ENCODE measurements at places on chromosomes 3 and 15.

GRCh38 chr3:190716961-190717360, 145.5 kb downstream of the GMNC start:
- no peak for DNase-seq

DNA sequence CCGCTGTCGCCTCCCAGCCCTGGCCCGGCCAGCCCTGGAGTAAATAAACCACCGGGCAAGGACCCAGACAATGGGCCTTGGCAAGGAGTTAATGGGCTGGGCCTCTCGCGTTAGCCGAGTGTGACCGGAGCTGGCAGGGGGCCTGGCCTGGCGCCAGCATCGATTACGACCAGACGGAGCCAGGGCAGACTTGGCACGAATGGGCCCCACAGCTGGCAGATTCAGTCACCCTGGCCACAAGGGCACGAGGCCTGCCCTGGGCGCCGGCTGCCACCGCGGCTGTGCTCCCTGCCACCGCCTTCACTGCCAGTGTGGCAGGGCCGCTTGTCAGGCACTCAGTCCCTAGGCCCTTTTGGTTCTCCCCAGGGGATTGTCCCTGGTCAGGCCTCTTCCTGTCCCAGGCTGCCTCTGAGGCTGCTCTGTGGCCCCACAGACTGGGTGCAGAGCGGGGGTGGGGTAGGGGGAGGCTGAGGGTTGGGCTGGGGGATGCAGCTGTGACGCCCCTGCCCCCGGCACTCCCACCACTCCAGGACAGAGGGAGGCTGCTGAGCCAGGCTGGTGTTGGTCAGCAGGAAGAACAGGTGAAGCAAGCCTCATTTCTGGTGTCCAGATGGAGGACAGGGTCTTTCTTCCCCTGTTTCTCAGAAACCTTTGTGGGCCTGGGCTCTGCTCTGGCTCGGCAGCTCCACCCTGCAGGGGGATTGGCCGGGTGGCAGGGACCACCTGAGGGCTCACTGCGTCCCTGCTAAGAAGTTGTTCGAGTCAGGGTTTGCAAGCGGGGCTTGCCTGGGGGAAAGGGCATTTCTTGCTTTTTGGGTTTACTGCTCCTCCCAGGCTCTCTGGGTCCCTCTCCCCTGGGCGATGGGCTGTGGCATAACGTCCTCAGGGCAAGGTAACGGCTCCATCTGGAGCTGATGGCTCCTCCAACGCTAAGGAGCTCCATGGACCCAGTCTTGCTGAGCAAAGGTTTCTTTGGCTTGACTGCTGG, 30.5 kb upstream of the SRP14 start:
- DNase-seq, result no peak

DNA sequence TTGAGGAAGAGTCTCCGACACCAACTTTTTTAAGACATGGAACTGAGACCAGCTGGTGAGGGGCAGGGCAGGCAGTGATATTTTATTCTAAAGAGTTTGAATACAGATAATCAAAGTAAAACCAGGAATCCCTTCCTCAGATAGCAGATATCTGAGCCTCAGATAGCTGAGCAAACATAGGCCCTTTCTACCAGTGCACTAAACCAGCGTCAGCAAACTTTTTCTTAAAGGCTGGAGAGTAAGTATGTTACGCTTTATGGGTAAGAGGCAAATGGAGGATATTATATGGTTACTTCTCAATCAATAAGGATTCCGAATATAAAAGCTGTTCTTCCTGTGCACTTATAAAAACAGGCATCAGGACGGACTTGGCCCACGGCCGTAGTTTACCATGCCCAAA, 73.9 kb downstream of the WNT5A start:
- DNase-seq, result no peak

DNA sequence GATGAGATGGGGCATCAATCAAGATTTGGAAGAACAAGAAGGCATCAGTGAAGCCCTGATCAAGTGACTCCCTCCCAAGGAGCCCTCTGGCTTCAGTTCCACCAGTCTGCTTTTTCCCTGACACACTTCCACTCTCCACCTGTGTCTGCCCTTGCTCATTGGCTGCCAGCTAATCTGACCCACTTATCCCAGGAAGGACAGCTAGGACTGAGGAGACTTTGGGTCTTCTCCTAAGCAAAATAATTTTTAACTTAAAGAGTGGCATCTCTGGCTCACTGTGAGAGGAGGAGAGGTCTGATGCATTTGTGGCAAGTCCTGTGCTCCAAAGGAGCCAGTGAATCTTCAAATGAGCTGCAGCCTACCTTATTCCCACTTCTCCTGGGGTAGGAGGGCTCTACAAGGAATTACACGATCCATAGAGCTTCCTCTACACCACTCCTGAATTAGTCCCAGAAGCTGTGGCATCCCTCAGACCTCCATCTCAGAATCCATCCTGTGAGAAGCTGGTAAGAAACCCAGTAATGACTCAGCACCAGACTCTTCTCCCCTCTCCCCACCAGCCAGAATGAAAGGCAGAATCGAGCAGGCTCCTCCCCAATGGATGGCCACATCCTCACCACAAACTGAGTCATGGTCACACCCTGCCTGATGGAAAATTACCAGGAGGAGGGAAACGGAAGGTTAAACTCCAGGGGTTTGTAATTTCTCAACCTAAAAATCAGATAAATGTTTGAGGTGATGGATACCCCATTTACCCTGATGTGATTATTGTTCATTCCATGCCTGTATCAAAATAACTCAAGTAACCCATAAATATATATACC, 6.3 kb upstream of the PKM start:
- peak; percentile 94 for DNase-seq

DNA sequence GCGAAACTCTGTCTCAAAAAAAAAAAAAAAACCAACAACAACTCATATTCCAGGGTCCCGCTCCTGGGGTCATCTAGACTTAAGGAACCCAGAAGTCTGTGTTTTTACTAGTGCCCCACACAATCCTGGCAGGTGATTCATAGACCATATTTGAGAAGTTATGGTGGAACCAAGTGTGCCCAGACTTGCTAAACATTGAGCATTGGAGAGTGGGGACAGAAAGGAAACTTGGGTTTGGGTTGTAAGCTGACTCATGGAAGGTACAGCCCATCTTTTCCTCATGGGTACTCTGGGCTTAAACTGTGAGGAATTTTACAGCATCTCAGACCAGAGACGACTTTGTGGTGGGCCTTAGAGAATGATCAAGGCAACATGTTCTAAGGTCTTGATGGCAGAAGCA, 18.3 kb upstream of the IGF2BP2 start:
- DNase-seq, result no peak

- no peak for DNase-seq
Observed at GRCh38 chr15:64071931-64072765, 21.5 kb downstream of the CIAO2A start.

DNA sequence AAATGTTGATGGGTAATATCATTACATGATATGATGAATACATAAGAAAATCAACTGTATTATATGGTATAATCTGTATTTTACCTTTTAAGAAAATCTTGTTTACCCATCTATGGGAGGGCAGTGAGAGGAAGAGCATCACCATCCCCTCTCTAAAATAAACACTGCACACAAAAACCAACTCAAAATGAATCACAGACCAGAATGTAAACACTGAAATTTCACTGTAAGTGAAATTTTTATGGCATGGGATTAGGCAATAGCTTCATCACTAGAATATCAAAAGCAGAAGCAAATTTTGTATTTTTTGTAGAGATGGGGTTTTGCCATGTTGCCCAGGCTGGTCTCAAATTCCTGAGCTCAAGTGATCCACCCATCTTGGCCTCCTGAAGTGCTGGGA, 26.2 kb downstream of the IFT80 start:
- no peak for DNase-seq

DNA sequence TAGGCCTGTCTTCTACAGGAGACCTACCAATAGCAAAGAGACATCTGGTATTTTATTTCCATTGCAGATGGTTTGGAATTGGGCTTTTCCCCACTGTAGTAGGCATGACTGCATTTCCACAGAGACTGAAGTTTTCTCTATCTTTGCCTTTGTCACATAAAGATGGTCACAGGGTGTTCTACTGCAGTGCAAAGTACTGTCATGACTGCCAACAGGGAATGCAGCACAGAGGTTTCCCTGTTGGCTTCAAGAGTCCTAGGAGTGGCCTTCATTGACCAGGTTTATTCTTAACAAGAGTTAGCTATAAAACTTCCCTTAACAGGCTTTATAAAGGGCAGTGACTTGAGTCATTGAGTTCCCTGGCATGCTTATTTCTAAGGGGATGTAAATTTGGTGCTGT, 36.8 kb upstream of the TM4SF4 start:
- no peak for DNase-seq

GRCh38 chr3:122186372-122186771, 2.9 kb downstream of the CASR start:
- DNase-seq, result no peak

GRCh38 chr3:159237226-159237625, 435.4 kb downstream of the MFSD1 start:
- no peak for DNase-seq

DNA sequence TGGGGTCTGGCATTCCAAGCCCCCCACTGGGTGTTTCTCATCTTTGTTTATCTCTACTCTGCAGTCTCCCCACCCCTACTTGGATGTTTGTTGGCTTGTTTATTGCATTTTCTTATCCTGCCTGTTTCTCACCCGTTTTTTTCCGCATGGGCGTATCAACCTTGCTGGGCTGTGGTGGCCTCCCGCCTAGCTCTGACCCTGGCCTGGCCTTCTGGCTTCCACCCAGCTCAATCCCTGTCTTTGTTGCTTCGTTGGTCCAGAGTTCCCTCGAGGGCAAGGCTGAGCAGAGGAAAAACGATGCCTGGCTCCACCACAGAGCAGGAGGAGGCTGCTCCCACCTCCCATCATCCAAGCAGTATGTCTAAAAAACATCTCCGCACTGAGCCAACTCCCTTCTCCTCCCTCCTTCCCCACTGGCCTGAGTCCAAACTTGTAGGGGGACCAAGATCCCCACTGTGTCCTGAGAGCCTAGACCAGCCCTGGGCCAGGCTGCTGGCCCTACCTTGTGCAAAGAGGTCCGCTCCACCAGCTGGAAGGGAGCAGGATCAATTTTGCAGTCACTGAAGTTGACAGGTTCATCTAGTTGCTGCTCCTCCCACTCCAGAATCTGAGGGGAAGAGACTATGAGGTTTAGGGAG, 9.8 kb downstream of the CLCN2 start:
- DNase-seq, result no peak

GRCh38 chr3:120749843-120750242, 7.3 kb downstream of the GTF2E1 start:
- DNase-seq, result no peak

DNA sequence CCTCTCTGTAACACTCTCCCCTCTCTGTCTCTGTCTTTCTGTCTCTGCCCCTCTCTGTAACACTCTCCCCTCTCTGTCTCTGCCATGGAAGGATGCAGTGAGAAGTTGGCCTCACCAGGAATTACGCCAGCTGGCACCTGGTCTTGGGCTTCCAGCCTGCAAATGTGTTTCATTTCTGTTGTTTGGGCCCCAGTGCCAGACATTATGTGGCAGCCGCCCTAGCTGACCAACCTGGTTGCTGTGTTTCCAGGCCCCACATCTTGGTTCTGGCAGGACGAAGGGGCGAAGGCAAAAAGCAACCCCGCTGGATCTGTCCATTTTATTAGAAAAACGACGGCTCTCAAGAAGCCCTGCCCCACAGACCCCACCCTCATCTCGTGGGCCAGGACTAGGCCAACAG, 5.2 kb upstream of the ZXDC start:
- DNase-seq, result no peak

DNA sequence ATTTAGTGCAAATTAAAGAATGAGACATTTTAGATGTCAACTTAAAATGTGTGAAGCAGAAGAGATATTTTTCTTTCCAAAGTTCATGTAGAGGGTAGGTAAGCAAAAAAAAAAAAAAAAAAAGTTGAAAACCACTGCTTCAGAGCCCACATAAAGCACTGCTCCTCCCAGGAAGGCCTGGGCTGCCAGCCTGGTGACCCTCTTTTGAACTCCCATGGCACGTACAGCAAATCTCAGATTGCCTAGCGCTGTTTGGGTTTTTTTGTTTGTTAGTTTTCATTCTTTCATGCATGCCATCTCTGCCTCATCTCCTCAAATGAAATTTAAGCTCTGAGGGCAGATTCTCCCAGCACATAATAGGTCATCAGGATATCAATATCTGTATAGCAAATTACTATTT, 120.1 kb downstream of the SRGAP3 start:
- DNase-seq, result no peak

DNA sequence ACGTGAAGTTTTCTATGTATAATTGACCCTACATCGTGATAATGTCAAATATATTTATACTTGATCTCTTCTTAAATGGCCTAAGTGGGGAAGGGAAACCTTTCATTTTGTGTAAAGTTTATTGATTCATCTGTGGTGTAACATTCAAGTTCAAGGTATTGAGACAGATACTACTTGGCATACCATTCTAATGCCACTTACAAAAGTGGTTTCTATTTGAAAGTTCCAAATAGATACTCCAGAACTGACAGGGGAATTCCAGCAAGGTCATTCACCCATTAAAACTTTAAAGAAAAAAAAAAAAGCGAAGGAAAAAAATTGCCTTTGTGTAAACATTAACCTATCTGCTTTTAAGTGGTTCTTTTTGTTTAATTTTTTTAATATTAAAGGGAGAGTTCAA, 45.3 kb upstream of the MAP3K13 start:
- no peak for DNase-seq

- DNase-seq, result no peak
Observed at GRCh38 chr3:87069971-87070370, 79.0 kb upstream of the VGLL3 start.

DNA sequence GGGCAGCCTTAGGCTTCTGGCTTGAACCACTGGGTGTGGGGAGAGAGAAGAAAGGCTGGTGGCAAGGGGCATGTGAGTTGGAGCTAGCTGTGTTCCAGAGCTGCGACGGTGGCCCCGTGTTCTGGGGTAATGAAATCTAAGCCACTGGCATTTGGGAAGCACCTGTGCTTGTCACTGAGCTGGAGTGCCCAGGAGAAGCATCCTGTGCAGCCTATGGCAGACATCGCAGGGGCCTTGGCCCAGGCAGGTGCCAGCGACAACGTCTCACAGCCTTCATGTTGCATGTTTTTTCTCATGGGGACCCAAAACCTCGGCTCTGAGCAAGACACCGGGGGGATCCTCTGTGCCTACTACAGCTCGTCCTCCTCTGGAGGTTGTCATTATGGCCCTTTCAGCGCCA, 91.1 kb upstream of the PLXNA1 start:
- DNase-seq, result no peak

- DNase-seq, result peak; percentile 79
Observed at GRCh38 chr3:169771497-169772304, 1.5 kb upstream of the MYNN start.

DNA sequence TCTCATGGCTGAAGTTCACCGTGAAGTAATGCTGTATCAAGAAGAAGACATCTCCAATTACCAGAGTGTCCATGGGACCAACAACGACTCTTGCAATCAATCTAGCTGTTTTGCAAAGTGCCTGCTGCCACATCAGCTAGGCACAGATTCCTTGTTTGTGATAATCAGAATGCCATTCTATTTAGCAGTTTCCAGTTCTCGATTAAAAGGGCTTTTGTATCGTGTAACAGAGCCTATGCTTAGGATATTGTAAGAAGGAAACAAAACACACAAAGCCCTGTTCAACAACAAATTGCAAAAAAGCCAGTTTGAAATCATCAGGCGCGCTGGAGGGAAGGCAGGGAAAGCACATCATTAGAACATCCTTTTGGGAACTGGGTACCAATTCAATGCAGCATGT, 26.1 kb downstream of the RASGRF1 start:
- DNase-seq, result no peak
